ENCODE measurements at places on chromosomes 3 and 15.

DNA sequence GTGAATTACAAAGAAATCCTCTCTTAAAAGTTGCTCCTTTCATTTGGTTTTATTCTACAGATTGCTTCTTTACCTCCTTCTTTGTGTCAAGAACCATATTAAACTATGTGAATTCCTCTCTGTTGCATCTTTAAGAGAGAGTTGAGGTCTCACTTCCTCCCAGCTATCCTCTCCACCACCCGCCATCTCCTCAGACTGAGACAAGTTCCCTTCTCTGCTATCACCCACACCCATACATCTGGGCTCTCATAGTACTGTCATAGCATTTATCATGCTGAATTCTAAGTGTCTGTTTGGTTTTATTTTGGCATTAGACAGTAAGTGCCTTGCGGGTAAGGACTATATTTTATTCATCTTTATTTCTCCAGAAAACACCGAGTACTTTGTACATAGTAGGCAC, 54.2 kb downstream of the B3GALNT1 start:
- DNase-seq = no peak

DNA sequence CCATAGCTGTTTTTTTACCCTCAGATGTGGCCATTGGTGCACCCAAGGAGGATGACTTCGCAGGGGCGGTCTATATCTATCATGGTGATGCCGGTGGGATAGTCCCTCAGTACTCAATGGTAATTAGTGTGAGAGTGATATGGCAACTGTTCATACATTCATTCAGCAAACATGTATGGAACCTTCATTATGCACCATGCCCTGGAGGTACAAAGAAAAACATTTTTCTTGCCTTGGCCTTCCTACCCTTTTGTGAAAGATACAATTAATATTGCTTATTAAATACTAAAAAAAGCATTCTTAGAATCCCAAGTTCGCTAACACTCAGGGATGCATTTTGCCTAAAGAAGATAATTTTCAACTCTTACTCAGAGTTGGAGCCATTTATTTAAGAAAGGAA, 342.4 kb upstream of the CTDSPL start:
- DNase-seq = no peak

- no peak for DNase-seq
These were observed 391.7 kb downstream of the EDEM1 start for GRCh38 chr3:5579139-5579602.

DNA sequence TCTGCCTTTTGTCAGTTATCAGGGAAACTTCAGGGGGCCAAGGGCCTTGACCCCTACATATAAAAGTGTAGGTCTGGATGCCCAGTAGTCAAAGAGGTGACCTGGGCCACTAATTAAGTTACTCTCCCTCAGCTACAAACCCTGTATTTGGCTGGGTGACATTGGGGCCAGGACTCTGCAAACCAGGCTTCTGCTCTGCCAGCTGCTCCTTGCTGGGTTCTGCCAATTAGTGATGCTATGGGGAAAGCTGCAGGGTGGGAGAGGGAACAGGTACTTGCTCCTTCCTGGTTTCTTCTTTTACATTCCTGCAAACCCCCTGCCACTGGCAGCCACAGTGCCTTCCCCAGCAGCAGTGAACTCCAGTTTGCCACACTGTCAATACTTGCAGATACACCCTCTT, 179.2 kb downstream of the CADPS start:
- no peak for DNase-seq

DNA sequence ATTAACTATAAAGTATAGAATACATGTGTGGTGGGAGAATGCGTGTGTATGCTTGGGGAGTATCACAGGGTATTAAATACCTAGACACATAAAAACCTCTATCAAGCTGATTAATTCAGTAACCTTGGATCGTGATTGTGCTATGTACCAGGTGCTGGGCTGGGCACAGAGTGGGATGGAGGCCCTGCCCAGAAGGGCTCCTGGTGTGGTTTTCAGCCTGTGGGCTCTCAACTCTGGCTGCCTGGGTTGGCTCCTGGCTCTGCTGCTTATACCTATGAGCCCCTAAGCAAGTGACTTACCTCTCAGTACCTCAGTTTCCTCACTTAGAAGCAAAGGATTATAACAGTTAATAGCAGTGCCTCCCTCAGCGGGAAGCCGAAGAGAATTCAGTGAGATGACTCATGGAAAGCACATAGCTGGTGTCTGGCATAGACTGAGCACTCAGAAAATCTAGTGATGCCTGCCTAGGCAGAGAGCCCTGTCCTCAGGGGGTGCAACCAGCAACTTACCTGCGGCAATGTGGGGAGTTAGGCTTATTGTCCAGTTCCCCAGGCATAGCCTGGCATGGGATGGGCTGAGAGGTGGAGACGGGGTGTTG, 90.6 kb upstream of the MYZAP start:
- DNase-seq = no peak

GRCh38 chr3:154976072-154976983, 103.8 kb upstream of the MME start:
- DNase-seq = no peak

GRCh38 chr3:193620057-193620456, 27.0 kb downstream of the OPA1 start:
- DNase-seq = no peak

- no peak for DNase-seq
These were observed 91.8 kb upstream of the PFN2 start for GRCh38 chr3:150062492-150062891.

- no peak for DNase-seq
These were observed 171.8 kb upstream of the ROPN1 start for GRCh38 chr3:124163689-124164088.

DNA sequence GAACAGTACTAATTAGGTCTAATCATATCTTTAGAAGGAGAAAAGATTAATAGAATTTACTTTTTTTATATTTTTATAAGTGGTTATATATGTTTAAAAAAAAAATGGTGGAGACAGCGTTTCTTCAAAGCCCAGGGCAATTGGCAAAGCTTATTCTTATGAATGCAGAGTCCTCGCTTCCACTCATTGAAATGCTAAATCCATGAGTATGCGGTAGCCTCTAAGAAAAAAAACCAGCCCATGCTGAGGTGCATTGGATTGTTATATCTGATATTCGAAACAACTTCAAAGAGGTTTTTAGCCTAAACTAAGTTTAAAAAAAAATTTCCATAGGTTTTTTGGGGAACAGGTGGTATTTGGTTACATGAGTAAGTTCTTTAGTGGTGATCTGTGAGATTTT, 142.8 kb downstream of the GOLIM4 start:
- no peak for DNase-seq

DNA sequence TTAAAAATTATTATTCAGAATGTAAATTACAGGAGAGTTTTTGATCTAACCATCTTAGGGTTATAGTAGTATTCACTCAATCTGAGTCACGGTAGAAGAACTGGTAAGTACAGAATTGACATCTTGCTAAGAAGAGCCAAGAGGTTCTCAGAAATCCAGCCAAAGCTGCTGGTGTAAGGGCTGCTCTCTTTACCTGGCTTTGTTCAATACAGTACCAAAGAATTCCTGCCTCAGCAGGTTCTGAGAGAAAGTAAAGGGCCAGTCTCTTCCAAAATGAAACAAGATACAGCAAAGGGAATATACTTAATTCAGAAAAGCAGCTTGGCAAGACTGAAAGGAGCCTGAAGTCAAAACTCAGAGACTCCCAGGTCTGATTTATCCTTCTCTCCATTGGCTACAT, 193.1 kb downstream of the TNIK start:
- no peak for DNase-seq

DNA sequence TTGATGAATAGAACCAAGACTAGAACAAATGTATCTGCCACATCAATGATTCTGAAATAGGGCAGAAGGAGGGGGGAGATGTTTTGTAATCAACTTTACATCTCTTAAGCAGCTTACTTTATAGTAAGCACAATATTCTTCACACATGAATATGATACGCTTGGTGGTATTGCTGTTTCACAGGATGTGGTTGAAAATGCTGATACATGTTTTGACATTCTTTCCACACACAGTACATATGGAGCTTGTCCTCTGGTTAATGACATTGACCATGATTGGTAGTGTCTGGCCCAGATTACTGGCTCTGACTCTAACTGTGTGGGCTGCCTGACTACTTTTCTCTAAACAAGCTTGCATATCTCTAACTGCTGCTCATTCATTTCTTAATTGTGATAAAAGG, 168.9 kb downstream of the KLHL25 start:
- no peak for DNase-seq

DNA sequence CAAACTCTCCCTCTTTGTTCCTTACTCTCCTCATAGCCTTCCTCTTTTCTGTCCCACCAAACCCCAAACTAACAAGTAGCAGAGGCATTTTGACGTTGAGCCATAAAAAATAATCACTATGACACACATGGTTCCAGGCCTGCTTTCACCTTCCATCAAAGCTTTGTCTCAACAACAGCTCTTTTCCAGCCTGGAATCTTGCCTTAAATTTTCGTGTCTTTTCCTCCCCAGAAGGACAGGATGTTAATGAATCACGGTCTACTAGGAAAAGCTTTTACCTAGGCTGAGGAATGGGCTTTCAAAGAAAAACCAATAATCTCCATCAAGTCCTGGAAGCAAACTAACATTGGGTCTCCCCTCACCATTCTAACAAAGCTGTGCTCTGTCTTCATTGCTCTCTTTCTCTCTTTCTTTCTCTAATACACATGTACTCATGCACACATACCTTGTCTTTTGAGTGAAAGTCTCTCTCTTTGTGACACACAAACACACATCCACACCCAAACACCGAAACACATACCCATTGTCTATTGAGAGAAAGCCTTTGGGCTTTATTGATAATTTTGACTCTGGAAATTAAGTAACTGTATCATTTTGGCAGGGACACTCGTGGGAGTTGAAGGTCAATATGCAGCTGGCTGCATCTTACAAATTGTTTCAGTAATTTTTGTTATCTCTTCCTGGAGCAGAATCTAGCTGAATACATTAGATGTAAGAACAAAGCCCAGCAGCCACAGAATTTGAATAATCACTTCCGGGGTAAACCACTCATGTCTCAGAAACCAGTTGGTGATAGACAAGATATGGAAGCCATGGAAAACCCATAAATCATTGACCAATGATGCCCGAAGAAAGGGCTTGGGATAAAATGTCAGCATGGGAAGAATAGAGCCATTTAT, 107.4 kb upstream of the SLC4A7 start:
- no peak for DNase-seq

GRCh38 chr3:87437765-87438164, 161.4 kb upstream of the POU1F1 start:
- no peak for DNase-seq

- DNase-seq = no peak
These were observed 12.0 kb upstream of the COL8A1 start for GRCh38 chr3:99626417-99626788.

DNA sequence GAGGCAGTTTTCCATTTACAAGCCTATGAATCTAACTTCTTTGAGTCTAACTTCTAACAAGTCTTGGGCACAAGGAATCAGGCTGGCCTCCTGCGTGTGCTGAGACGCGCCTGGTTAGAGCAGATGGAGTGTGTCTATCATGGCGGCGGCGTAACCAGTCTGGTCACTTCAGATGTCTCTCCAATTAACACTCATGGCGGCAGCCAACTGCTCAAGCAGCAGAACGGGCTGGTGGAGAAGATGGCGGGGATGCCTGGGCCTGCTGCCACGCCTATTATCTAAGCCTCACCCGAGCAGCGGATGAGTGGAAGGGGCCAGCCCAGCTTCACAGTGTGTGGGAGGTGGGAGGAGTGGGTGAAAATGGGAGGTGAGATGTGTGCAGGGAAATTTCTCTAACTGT, 246.4 kb upstream of the TPRG1 start:
- no peak for DNase-seq

- DNase-seq = no peak
These were observed 229.0 kb downstream of the ITPR1 start for GRCh38 chr3:4722103-4722502.

- no peak for DNase-seq
These were observed 320.0 kb upstream of the RARB start for GRCh38 chr3:25107918-25108617.

GRCh38 chr3:140050396-140050795, 115.4 kb downstream of the CLSTN2 start:
- DNase-seq = no peak

DNA sequence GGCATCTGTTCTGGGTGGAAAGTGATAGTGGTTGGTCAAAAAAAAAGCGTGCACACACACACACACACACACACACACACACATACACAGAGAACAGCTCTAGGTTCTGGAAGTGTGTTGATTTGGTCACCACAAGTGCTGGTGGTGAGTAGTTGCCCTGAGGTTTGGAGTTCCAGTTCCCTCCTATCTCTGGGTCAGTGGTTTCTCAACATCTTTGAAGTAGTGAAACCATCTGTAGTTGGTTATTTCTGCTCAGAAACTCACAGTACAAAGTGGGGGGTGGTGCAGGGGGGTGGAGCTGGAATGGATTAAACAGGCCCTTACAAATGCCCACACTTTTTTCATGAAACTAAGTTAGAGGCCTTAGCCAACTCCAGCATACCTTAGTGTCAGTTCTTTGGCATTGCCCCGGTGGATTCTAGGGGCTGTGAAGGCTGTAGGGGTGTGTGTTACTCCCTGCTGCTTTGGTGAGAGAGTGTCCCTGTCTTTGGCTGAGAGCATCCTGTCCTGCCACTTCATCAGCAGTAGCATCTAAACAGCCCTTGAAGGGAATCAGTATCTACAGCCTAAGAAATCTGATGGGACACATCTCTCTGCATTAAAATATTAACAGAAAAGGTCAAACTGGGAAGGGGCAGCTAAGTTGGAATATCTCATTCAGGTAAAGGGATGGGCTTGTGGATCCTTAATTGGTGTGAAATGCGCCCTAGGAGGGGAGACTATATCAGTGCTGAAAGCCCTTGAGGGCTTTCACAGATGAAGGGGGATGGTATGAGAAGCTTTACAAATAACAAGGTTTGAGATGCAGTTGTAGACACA, 20.6 kb downstream of the SMAD3 start:
- DNase-seq = no peak

DNA sequence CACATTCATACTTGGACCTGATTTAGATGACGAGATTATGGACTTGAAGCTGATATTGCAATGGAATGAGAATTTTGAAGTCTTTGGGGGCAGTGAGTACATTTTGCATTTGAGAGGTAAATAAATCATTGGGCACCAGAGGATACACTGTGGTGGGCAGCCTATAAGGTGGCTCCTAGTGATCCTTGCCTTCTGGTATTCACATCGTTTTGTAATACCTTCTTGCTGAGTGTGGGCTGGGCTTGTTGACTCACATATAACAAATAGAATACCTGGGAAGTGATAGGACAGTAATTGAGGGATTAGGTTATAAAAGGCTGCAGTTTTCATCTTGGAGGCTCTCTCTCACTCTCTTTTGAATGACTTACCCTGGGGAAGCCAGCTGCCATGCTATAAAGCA, 605.5 kb upstream of the KCNMB2 start:
- no peak for DNase-seq

DNA sequence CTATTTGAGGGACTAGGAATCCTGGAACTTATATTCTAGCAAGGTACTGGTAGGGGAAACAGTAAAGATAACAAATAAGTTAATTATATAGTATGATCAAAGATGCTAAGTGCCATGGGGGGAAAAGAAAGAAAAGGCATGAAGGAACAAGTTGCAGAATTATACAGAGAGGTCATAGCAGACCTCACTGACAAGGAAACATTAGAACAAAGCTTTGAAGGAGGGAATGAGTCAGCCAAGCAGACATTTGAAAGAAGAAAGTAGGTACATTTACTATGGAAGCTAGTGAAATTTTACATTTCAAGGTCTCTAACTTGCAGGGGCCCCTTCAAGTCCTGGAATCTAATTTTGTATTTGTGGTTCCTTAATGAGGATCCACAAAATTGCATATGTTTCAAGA, 57.2 kb upstream of the TIPARP start:
- DNase-seq = no peak

- no peak for DNase-seq
These were observed 43.1 kb downstream of the PDE8A start for GRCh38 chr15:85024509-85025336.

Measured in omental fat pad (tissue), 4 donors.